ENCODE measurements at places on chromosomes 1 and 21. TPM values are rescaled to one million over a fixed set of nuclear protein-coding genes. Genes with fewer than 3 reads are reported as not detected.

GRCh38 chr1:235326719-235327558 is 1.0 kb downstream of the ARID4B start:
- H3K4me3 ChIP-seq: peak overlapping the region; percentile 73
- H3K27me3 ChIP-seq: no peaks in the 10 kb centered on the region
- peak overlapping the region; percentile 96 for H3K27ac ChIP-seq
- peaks cover 2% of the 10 kb centered on the region for H3K36me3 ChIP-seq
- peak; percentile 62 for DNase-seq

- H3K36me3 ChIP-seq: peaks cover 91% of the 10 kb centered on the region
- H3K27me3 ChIP-seq: no peaks in the 10 kb centered on the region
- no peak for DNase-seq
- no peak overlapping the region for H3K27ac ChIP-seq
- H3K4me1 ChIP-seq: peaks cover 4% of the 10 kb centered on the region
- H3K4me3 ChIP-seq: no peak overlapping the region
Observed at GRCh38 chr1:207620543-207620893, 24.4 kb upstream of the CR1L start.

GRCh38 chr21:25638660-25639550 is at the start of gene JAM2:
Gene JAM2 (plus strand): TSS chr21:25639258. CDS start chr21:25639822, 564 bp downstream.
- H3K36me3 ChIP-seq: no peaks in the 10 kb centered on the region
- peak; percentile 7 for DNase-seq
- no peak within 1 kb of the TSS for H3K27ac ChIP-seq
- peaks cover 18% of the 10 kb centered on the region for H3K27me3 ChIP-seq

- no peaks in the 10 kb centered on the region for H3K4me1 ChIP-seq
- no peak overlapping the region for H3K4me3 ChIP-seq
- no peak for DNase-seq
- H3K36me3 ChIP-seq: no peaks in the 10 kb centered on the region
- no peak overlapping the region for H3K27ac ChIP-seq
Observed at GRCh38 chr1:186793582-186793927, 35.2 kb upstream of the PLA2G4A start.

- no peak overlapping the region for H3K4me3 ChIP-seq
- no peaks in the 10 kb centered on the region for H3K27me3 ChIP-seq
- DNase-seq: no peak
- H3K36me3 ChIP-seq: no peaks in the 10 kb centered on the region
Observed at GRCh38 chr1:200862713-200863415, 9.9 kb upstream of the GPR25 start.

DNA sequence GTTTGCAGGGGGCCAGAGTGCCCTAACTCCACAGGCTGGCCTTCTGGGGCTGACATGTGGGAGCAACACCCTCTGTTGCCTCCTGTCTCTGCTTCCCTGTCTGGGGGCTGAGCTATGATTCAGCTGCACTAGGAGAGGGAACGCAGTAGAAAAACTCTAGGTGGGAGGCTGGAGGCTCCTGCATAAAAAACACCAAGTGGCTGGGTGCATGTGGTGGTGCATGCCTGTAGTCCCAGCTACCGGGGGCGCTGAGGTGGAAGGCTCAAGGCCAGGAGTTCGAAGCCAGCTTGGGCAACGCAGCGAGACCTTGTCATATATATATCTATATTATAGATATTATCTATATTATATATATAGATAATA is 5.6 kb downstream of the KIF17 start:
- no peak overlapping the region for H3K27ac ChIP-seq
- peaks cover 5% of the 10 kb centered on the region for H3K27me3 ChIP-seq
- H3K4me3 ChIP-seq: no peak overlapping the region
- no peak for DNase-seq

DNA sequence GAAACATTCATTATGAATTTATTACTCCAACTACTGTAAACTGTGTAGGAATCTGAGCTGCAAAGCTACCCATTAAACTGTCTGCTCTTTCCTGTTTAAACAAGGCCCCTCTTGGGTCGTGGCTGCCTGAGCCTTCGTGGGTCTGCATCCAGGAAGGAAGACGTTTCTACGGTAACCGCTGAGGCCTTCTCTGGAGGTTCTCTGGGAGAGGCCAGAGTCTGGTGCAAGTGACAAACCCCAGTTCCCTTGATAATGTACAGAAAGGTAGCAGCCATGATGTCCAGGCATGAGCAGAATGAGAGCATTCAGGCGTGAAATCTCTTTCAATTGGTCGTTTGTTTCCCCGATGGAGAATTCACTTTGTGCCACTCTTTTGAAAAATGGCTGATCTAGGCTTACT is 350.2 kb downstream of the PLPP3 start:
- DNase-seq: no peak
- H3K27me3 ChIP-seq: no peaks in the 10 kb centered on the region
- no peak overlapping the region for H3K4me3 ChIP-seq

- no peaks in the 10 kb centered on the region for H3K4me1 ChIP-seq
- DNase-seq: no peak
- H3K27ac ChIP-seq: no peak overlapping the region
Observed at GRCh38 chr1:47818682-47819573, 178.3 kb downstream of the TRABD2B start.

GRCh38 chr21:14452727-14453241 is 69.8 kb upstream of the HSPA13 start:
- H3K36me3 ChIP-seq: no peaks in the 10 kb centered on the region
- H3K27me3 ChIP-seq: no peaks in the 10 kb centered on the region
- no peak for DNase-seq
- H3K4me1 ChIP-seq: no peaks in the 10 kb centered on the region
- H3K27ac ChIP-seq: no peak overlapping the region

GRCh38 chr1:94329276-94329675 is 88.9 kb upstream of the ABCD3 start:
- no peaks in the 10 kb centered on the region for H3K36me3 ChIP-seq
- no peak overlapping the region for H3K27ac ChIP-seq
- no peak for DNase-seq
- H3K27me3 ChIP-seq: peaks cover 27% of the 10 kb centered on the region

GRCh38 chr1:115065021-115065420 is 24.3 kb downstream of the TSPAN2 start:
- peaks cover 12% of the 10 kb centered on the region for H3K4me1 ChIP-seq
- DNase-seq: no peak
- H3K36me3 ChIP-seq: peaks cover 2% of the 10 kb centered on the region
- H3K4me3 ChIP-seq: no peak overlapping the region

DNA sequence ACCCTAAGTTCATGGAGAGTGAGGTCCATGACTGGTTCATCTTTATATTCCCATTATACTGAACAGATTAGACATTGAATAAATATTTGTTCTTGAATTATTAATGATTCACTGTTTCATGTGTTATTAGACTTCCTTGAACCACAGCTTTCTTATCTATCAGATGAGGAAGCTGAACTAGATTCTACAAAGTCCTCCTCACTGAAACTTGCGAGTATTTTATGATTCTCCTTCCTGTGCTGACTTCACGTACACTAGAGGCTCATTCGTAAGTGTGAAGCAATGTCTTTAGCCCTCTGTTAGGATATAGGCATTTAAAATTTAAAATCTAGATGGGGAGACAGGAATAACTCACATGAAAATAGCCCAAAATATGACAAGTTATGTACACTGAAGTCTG is 95.6 kb upstream of the IRF2BP2 start:
- no peaks in the 10 kb centered on the region for H3K27me3 ChIP-seq
- H3K4me3 ChIP-seq: no peak overlapping the region
- peaks cover 52% of the 10 kb centered on the region for H3K4me1 ChIP-seq
- H3K36me3 ChIP-seq: no peaks in the 10 kb centered on the region
- peak; percentile 56 for DNase-seq

- H3K4me1 ChIP-seq: no peaks in the 10 kb centered on the region
- DNase-seq: no peak
- no peaks in the 10 kb centered on the region for H3K27me3 ChIP-seq
- H3K4me3 ChIP-seq: no peak overlapping the region
Observed at GRCh38 chr1:5596651-5597050, 395.6 kb downstream of the NPHP4 start.

DNA sequence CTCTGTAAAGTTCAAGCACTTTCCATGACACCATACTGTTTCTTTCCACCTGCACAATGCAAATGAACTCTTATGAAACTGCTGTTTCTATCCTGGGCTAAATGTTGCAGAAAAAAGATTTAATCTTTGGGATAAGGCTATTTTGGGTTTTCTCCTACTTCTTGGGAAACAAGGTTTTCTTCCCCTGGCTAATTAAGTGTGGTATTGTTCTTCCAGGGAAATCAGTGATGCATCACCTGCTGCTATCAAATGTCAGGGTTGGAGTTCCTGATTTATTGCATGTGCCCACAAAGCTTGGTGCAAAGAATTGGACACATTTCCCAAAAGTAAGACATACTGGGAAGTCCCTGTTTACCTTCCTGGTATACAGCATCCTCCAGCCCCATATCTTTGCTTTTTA is 6.0 kb upstream of the RGS4 start:
- H3K4me1 ChIP-seq: no peaks in the 10 kb centered on the region
- H3K4me3 ChIP-seq: no peak overlapping the region
- no peaks in the 10 kb centered on the region for H3K36me3 ChIP-seq
- no peak overlapping the region for H3K27ac ChIP-seq
- DNase-seq: no peak

DNA sequence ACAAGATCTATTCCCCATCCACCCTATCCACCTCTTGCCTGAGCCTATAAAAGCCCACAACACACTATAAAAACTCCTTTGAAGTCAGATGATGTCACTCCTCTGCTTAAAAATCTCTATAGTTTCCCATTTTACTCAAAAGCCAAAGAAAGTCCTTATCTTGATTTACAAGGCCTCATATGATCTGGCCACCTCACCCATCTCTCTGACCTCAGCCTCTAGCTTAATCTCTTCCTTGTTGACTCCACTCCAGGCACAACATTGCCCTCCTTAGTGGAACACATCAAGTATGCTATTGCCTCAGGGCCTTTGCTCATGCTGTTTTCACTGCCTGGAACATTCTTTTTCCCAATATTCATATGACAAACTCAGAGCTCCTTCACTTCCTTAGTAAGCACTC is 33.3 kb downstream of the ZNF281 start:
- H3K27me3 ChIP-seq: no peaks in the 10 kb centered on the region
- H3K4me3 ChIP-seq: no peak overlapping the region
- no peaks in the 10 kb centered on the region for H3K36me3 ChIP-seq
- no peak overlapping the region for H3K27ac ChIP-seq
- H3K4me1 ChIP-seq: peaks cover 5% of the 10 kb centered on the region
- no peak for DNase-seq

DNA sequence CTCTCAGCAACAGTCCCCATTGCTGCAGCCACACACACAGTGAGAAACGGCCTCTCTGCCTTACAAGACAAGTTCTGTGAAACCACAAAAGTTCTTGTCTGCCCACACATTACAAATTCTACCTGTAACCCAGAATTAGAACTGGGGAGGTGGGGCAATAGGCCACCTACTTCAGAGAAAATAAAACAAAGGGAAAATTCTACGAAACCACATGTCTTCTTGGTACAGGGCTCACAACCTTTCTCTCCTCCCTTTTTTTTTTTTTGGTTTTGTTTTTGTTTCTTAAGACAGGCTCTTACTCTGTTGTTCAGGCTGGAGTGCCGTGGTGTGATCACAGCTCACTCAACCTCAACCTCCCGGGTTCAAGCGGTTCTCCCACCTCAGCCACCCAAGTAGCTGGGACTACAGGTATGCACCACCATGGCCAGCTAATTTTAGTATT is 30.2 kb downstream of the LPAR3 start:
- no peak overlapping the region for H3K4me3 ChIP-seq
- no peak overlapping the region for H3K27ac ChIP-seq
- H3K36me3 ChIP-seq: no peaks in the 10 kb centered on the region

- no peak overlapping the region for H3K27ac ChIP-seq
- DNase-seq: peak; percentile 73
- no peak overlapping the region for H3K4me3 ChIP-seq
- H3K36me3 ChIP-seq: no peaks in the 10 kb centered on the region
- peaks cover 16% of the 10 kb centered on the region for H3K4me1 ChIP-seq
Observed at GRCh38 chr1:223707256-223708000, 4.9 kb upstream of the CAPN2 start.

DNA sequence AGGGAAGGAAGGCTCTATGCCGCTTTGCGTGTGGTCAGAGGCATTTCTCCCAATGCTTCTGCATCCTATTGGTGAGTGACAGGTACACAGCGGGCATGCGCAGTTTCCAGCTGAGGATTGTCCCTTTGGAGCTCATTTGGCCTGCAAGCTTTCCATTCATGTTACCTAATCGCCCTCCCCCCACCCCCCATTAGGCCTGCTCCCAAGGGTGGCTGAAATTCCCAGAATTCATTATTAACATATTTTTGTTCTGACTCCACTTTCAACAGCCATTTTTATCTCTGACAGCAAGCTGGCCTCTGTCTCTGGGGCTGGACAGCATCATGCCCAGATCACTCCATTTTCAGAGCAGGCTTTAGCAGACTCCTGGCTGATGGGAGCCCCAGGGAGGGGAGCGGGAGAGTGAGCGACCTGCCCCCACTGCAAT is 25.6 kb downstream of the MIS18A start:
- H3K4me1 ChIP-seq: no peaks in the 10 kb centered on the region
- H3K27ac ChIP-seq: no peak overlapping the region
- H3K36me3 ChIP-seq: no peaks in the 10 kb centered on the region
- no peaks in the 10 kb centered on the region for H3K27me3 ChIP-seq

DNA sequence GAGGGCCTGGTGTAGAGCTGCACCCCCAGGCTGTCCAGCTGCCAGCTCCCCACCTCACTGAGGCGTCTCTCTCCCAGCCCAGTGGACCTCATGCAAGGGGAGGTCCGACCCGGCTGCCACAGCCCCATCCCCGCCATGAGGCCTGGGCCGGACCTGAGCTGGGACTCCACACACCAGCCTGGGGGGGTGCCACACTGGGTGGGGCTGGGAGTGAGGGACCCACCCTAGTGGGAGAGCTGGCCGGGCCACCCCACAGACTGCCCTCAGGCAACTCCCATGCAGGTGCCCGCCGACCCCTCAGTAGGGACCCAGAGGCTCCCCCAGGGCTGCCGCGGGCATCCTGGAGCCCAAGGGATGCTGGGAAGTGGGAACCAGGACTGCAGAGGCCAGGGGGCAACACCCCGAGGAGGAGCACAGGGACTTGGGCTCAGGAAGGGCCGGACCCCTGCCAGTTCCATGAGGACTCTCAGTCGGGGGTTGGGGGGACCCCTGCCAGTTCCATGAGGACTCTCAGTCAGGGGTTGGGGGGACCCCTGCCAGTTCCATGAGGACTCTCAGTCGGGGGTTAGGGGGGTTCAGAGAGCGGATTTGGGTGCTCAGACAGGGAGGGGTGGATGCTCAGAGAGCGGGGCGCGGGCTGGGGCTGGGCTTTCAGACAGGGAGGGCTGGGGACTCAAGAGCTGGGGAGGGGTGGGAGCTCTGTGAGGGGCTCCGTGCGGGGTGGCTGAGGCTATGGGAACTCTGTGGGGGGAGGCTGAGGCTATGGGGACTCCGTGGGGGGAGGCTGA is 1.2 kb upstream of the RNF223 start:
- DNase-seq: no peak
- peaks cover 11% of the 10 kb centered on the region for H3K4me1 ChIP-seq
- no peaks in the 10 kb centered on the region for H3K27me3 ChIP-seq
- H3K36me3 ChIP-seq: no peaks in the 10 kb centered on the region
- no peak overlapping the region for H3K27ac ChIP-seq

GRCh38 chr1:111204983-111205713 is 4.7 kb upstream of the DENND2D start:
- peak overlapping the region; percentile 23 for H3K4me3 ChIP-seq
- no peaks in the 10 kb centered on the region for H3K36me3 ChIP-seq
- H3K27me3 ChIP-seq: no peaks in the 10 kb centered on the region

The HFM1 gene
- polyA plus RNA-seq: not detected

The FBXO2 gene
- 0.08 TPM for polyA plus RNA-seq

The RGS8 gene
- not detected for polyA plus RNA-seq

The ACTL8 gene
- polyA plus RNA-seq: not detected

The NEXN gene
- 0.09 TPM for polyA plus RNA-seq

The DENND2D gene
- 22.4 TPM for polyA plus RNA-seq

The COL11A1 gene
- not detected for polyA plus RNA-seq
